ENCODE measurements at places on chromosomes 13 and 19.

- DNase-seq, result no peak
These were observed 108.3 kb downstream of the SACS start for GRCh38 chr13:23325191-23325590.

DNA sequence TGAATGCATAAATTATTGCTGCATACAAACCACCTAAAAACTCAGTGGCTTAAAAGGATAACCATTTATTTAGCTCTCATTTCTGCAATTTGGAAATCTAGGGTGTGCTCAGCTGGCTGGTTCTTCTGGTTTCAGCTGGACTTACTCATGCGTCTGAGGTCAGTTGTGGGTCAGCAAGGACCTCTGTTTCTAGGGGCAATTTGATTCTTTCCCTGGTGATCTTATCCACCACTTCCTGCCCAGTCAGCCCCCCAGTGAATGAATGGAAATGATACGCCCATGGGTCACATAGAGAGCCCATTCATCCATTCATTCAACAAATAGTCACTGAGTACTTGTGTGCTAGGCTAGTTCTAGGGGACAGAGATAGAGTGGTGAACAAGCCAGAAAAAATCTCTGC, 9.9 kb downstream of the FXYD5 start:
- DNase-seq, result no peak

- DNase-seq, result peak; percentile 20
These were observed 189.5 kb upstream of the MIR17HG start for GRCh38 chr13:91158017-91158395.

DNA sequence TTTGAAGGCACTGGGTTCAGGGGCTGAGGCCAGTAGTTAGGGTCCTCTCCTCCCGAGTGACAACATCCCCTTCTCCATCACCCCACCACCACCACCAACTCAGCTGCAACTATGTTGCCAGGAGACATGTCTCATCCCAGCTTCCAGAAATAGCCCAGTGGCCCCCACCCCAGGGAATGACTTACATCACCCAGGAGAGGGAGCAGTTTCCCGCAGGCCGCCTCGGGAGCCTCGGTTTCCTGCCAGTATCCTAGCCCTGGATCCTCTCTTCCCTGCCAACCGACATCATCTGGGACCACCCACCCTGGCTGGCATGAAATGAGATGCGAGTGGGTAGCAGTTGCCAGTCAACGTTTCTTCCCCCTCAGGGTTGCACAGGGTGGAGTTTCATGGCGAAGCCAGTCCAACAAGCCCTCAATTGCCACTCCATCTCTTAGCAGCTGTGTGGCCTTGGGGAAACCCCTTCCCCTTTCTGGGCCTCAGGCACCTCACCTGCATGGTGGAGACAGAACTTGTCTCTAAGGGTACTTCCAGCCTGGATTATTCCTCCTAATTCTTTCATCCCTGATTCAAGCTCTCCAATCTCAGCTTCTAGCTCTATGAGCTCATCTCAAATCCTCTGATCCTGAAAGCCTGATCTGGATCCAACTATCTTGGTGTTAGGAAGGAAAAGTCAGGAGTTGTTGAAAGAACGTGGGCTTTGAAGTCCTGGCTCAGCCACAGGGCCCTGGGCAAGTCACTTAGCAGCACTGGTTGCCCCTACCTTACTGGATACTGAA, 3.9 kb upstream of the GSK3A start:
- DNase-seq, result no peak

- no peak for DNase-seq
These were observed 550 bp downstream of the CERS4 start for GRCh38 chr19:8209462-8210378.

- no peak for DNase-seq
These were observed 829.7 kb downstream of the PCDH17 start for GRCh38 chr13:58461217-58461616.

- no peak for DNase-seq
These were observed 233.1 kb downstream of the POSTN start for GRCh38 chr13:37365496-37365895.

DNA sequence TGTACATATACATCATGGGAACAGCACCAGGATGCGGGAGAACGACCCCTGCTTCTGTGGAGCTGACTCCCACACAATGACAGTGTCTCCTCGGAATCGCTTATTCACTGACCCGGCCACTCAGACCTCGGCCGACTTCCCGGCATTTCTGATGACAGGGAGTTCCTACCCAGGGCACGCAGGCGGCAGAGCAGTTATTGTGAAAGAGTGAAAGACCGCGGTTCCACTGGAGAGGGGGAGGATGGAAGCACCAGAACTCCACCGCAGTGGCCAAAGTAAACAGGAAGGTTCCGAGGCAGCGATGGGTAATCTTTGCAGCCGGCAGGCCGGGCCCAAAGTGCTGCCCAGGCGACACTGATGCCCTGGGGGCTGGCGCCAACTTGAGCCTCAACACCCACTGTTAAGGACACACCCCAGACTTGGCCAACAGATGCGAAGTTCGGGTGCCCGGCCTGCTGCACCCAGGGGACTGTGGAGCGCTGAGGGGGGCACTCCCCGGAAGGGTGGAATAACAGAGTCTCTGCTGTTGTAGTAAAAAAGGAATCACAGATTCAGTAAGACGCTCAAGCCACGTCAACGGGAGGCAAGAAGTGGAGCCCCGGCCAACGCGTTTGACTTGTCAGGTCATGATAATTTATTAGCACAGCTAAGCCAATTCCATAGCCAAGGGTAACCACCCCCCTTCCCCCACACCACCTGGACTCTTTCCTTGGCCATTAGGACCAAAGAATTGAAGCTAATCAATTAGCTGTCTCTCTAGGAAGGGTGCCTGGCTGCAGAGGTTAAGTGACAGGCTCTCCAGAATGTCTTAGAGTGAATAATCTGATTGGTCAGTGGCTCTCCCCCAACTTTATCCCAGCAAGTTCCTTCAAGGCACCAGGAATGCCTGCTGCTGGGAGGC, 5.8 kb downstream of the MLLT1 start:
- no peak for DNase-seq

DNA sequence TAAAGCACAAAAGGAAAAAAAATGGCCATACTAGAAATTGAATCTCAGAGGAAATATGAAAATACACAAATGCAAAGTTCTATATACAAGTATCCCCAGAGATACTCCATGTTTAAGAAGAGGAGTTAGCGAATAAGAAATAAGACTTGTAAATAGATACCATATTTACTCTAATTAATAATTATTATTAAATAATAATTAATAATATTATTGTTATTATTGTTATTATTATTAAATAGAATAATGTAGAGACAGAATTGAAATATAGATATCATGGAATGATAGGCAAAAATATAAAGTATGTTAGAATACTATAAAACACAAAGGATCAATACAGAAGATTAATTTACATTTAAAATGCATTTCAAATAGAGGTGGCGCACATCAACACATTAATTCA, 1047.5 kb upstream of the MIR17HG start:
- DNase-seq, result no peak

- no peak for DNase-seq
These were observed 30.1 kb downstream of the ZAR1L start for GRCh38 chr13:32284927-32285632.

GRCh38 chr13:41224113-41225110, 30.0 kb upstream of the KBTBD7 start:
- DNase-seq, result no peak

DNA sequence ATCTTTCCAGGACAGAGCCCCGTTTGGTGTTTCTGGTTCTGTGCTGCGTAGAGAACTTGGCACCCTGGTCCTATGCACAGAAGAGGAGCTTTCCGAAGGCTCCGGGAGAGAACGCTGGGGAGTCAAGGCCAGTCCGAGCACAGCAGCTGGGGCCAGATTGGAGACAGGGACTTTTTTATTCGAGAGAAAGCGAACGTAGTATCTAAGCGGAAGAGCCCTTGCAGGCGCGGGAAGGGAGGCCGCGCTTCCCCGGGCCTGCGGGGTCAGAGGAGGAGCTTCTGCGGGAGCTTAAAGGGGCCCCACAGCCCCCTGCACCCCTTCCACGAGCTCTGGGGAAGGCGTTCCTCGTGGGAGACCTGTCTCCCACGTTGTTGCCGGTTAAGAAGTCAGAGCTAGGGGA, 48.6 kb upstream of the ARHGEF7 start:
- DNase-seq, result no peak

- DNase-seq, result no peak
These were observed 248.8 kb downstream of the RGCC start for GRCh38 chr13:41706152-41706551.

All from GDM1 (cell line).